ENCODE measurements at places on chromosomes 6 and 20.
A peak's percentile ranks its signal among the peaks of the same experiment; 100 is the strongest.

DNA sequence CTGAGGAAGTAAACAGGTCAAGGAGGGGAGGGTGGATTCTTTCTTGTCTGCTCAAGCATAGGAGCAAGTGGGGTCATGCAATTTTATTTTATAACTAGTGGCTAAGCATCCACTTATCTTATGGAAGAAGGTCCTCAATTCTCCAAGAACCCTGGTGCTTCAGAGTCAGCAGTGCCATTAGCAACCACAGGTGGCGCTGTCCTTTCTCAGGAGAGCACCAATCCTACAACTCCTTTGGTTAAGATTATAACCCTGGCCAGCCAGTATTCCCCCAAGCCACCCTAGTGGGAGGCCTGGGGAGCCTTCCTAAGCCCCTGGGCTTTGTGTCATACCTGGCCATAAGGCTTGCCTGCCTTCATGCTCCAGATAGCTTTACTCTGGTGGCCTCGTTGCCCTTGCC lies 60.7 kb downstream of the PCSK2 start:
- no peak for DNase-seq

- no peak for DNase-seq
These were observed 53.1 kb downstream of the CPNE5 start for GRCh38 chr6:36786055-36786675.

GRCh38 chr6:125640441-125641150 lies 108.8 kb upstream of the HEY2 start:
- no peak for DNase-seq

DNA sequence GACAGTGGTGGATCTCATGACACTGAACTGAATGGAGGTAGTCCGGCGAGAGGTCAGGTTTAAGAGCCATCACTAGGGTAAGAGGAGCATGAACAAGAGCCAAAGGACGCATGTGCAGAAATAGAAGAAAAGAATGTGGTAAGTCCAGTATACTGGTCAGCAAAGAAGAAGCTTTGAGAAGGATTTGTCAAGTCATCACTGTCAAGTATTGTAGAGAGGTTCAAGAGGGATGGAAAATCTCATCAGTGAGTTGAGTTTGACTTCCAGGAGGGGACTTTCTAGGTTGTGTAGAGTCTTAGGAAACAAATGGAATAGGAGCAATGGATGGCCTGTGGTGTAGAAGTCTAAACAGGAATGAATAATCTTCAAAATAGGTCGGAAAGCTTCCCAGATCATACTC lies 161.8 kb downstream of the BTBD3 start:
- DNase-seq: no peak

GRCh38 chr6:136118787-136119186 lies 131.3 kb downstream of the MTFR2 start:
- no peak for DNase-seq

DNA sequence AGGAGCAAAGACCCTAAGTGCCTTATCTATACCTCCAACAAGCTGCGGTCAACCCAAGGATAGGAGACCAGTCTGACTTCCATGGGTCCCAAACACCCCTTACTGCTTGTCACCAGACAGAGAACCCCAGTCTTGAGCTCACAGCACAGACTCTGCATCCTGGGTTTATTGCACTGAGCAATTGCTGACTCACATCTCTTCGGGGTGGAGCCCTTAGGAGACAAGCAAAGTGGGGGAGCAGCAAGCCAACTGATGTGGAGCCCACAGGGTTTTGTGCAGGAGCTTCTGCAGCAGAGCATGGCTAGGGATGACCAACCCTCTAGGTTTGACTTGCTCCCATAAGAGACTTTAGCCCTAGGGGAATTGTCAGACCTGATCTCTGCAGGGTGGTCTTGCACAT lies 38.6 kb upstream of the EYS start:
- DNase-seq: no peak

DNA sequence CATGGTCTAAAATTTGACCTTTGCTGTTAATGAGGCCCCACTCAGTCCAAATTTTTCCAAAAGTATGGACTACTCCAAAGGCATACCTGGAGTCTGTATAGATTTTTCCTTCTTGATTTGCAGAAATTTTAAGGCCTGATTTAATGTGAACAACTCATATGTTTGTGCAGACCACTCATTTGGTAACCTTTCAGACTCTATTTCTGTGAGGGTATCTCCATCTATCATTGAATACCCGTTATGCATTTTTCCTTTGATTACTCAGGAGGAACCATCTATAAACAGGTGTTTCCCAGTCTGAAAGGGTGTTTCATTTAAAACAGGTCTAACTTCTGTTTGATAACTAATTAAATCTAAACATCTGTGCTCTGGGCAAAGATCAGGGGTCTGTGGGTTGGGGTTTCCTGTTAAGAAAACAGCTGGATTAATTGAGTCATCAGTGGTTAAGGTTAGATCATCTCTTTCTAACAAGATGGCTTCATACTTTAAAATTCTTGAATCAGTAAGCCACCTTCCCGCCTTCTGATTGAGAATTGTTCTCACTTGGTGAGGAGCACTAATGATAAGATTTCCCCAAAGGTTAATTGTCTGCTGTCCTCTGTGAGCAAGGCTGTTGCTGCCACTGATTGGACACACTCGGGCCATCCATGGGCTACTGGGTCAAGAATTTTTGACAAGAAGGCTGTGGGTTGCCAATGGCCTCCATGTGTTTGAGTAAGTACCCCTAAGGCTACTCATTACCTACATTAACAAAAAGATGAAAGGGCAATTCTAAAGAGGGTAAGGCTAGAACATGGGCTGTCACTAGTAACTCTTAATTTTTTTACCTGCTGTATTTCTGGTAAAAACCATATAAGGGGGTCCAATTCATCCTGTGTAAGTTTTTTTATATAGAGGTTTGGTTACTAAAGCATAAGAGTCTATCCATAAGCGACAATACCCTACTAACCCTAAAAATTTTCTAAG lies 24.1 kb downstream of the HLA-B start:
- no peak for DNase-seq

DNA sequence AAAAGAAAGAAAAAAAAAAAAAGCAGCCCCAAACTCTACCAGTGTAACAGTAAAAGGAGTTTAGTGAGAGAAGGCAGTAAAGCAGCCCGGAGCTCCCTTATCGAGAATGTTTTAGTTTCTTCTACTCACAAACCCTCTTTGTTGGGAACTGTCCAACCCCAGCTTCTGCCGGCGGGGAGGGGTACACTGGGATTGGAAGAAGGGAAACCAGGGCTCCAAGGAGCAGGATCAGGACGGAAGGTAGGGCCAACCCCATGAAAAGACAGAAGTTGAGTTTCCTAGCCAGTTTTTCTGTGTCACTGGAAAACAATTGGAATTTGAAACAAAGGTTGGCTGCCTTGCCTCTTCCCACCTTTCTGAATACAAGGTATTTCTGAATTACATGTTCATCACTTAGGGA lies 66.0 kb downstream of the KIZ start:
- DNase-seq: no peak

- no peak for DNase-seq
These were observed 122.4 kb downstream of the NFATC2 start for GRCh38 chr20:51420111-51420510.

GRCh38 chr6:127103482-127103881 lies 15.0 kb upstream of the RSPO3 start:
- no peak for DNase-seq

DNA sequence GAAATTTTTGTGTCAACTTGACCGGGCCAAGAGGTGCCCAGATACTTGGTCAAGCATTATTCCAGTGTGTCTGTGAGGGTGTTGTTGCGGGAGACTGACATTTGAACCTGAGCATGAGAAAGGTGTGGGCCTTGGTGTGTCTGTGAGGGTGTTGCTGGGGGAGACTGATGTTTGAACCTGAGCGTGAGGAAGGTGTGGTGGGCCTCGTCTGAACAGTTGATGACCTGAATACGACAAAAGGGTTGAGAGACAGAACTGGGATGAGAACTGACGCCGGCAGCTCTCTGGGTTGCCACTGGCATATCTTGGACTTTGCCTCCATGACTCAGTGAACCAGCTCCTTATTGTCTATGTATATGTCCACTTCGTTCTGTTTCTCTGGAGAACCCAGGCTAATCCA lies 240.5 kb downstream of the ERMARD start:
- DNase-seq: no peak

- no peak for DNase-seq
These were observed 226.2 kb upstream of the MARCKS start for GRCh38 chr6:113630738-113631535.

- DNase-seq: peak; percentile 42
These were observed 4.2 kb downstream of the BRD2 start for GRCh38 chr6:32972353-32973143.

DNA sequence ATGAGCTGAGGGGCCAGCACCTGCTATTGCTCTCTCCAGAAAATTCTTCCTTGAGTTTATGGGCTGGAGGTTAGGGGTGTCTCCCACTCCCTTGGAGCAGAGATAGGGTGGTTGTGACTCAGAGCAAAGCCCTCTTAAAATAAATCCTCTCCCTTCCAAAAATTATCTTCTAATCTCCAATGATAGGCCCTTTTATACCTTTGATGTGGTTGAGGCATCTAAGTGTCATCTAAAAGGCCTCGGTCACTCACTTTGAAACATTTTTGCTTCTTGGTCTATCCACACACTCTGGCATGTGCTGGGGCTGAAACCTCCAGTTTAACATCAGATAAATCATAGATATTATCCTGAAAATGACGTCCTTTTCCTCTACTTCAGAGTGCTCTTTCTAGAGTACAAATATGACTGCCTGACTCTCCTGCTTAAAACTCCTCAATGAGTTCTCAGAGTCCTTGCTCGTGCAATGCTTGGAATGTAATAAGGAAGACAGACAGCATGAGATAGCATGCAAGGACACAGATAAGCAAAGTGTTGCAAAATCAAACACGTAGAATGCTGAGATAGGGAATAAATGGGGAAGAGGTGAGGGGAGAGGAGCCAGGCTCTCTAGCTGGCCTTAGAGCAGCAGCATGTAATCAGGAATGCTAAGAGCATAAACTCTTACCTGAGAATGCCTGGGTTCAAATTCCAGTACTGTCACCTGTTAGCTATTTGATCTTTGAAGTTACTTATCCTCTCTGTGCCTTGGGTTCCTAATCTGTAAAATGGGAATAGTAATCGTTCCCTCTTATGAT lies 374.1 kb upstream of the CITED2 start:
- no peak for DNase-seq

- no peak for DNase-seq
These were observed 191.8 kb upstream of the ARG1 start for GRCh38 chr6:131381052-131381708.

- DNase-seq: no peak
These were observed 25.8 kb downstream of the ROS1 start for GRCh38 chr6:117399924-117400323.

GRCh38 chr6:42168650-42169049 lies 4.5 kb upstream of the GUCA1A start:
- DNase-seq: no peak

GRCh38 chr6:20907486-20908071 lies 373.3 kb downstream of the CDKAL1 start:
- DNase-seq: no peak

DNA sequence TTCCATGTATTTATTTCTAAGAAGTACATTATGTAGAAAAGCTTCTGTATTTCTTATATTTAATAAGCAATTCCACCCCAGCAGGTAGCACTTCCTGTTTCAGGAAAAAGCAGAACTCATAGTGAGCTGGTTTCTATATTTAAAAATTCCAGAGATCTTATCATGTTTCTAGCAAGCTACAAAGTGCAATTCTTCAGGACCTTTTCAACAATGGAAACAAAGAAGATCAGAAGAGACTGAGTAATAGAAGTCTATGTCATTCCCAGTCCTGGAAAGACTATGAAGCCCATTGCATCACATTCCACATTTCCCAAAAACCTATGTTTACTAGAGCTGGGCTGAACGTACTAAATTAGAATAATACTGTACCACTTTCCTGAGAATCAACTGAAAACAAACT lies 302.6 kb upstream of the NRSN1 start:
- no peak for DNase-seq

DNA sequence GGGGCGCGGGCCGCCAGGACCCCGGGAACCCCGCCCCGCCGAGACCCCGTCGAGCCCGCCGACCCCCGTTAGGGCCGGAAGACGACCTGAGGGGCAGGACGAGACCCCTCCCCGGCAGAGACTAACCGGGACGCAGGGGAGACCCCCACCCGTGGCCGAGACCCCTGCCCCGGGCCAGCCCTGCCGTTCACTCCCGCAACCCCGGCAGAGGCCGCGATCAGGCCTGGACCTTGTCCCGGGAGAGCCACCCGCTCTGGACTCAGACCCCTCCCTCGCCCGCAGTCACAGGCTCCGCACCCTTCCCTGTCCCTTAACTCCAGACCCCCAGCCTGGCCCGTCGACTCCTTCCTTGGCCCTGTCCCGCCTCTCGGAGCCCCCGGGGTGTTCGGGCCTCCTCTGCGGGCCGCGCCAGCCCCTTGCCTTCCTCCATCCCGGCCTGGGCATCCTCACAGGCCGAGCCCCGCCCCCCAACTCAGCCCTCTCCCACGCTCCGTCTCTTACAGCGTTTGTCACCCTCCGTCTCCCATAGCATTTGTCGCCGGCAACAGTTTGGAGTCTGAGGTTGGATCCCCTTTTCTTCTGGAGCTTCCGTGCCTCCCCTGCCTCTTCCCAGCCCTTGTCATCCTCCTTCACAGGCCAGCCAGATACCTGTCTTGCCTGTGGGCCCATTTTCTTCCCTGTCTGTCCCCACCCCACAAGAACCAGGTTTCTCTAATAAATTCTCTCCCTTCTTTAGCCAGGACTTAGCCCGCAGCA lies 569 bp downstream of the TCEA2 start:
- no peak for DNase-seq

DNA sequence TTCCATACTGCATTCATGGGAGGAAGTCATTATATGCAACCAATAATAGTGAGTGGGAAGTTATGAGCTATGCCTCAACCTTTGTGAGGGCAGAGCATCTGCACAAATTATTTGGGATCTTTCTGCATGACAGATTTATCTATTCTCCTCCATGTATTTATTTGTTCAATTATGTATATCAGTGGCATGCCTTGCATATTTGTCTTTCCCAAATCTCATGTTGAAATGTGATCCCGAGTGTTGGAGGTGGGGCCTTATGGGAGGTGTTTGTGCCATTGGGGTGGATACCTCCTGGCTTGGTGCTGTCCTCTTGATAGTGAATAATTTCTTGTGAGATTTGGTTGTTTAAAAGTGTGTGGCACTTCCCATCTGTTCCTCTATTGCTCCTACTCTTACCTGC lies 1246.0 kb upstream of the CITED2 start:
- no peak for DNase-seq

DNA sequence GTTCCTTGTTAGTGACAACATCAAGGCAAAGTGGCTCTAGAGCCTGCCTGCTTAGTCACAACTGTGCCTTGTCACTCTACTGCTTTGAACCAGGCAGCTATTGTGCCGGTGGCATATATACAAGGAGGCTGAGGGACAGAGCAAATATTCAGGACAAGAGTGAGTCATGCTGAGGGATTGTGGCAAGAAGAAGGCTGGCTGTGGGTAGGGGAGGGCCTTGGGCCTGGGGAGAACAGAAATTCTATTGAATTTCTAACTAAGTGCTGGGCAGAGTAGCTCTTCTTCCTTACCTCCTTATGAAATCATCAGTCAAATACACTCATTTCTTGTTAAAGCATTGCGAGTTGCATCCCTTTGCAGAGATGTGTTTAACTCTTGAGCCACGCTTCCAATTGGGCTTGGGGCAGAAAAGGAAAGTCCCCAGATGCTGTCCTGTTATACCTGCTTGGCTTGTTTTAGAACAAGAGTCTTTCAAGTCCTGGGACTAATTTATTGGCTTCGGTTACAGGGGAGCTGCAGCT lies 59.7 kb downstream of the PFDN4 start:
- DNase-seq: no peak

All from stimulated activated CD8-positive, alpha-beta memory T cell treated with anti-CD3 and anti-CD28 coated beads, Interleukin-15, amount 100 ng/mL, for 48 hours (primary cell).